ENCODE measurements at places on chromosomes 2 and 18.
A peak's percentile ranks its signal among the peaks of the same experiment; 100 is the strongest.

GRCh38 chr2:40915651-40916050 lies 463.8 kb upstream of the SLC8A1 start:
- DNase-seq = no peak

DNA sequence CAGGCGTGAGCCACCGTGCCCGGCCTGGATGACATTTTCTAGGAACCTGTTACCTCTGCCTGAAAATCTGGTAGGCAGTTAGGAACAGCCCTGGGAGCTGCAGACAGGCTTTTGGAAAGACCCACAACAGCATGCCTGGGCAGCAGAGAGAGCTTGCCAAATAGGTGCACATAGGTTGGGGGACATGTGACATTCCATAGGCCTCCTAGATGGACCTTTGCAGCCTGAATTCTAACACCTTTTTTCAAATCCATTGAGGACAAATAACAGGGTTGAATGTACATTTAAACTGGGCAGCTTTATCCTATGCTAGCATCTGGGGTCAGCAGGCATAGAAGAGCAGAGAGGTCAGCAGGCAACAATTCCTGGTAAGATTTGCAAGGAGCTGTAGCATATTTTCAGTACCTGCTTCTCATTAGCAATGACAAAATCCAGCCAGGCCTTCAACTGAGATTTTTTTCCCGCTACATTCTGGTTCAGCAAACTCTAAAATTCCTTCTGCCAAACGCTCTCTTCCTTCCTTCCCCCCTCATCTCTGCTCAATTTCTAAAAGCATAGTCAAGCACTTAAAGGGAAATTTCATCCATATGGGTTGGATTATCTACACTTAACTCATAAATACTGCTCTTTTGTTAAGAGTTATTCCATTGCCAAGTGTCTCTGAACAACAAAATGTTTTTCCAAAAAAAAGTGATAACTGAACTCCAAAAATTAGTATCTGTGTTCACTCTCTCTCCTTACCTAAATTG lies 75.2 kb downstream of the SOWAHC start:
- no peak for DNase-seq

GRCh38 chr2:236265675-236266074 lies 1.5 kb upstream of the ASB18 start:
- DNase-seq = no peak

- DNase-seq = peak; percentile 56
Measured at GRCh38 chr2:169877398-169877797, 50.1 kb downstream of the UBR3 start.

- DNase-seq = no peak
Measured at GRCh38 chr2:202215179-202215578, 23.2 kb downstream of the SUMO1 start.

GRCh38 chr18:34633368-34633767 lies 76.7 kb upstream of the DTNA start:
- no peak for DNase-seq

GRCh38 chr2:131127076-131127475 lies 21.9 kb downstream of the PLEKHB2 start:
- DNase-seq = no peak

DNA sequence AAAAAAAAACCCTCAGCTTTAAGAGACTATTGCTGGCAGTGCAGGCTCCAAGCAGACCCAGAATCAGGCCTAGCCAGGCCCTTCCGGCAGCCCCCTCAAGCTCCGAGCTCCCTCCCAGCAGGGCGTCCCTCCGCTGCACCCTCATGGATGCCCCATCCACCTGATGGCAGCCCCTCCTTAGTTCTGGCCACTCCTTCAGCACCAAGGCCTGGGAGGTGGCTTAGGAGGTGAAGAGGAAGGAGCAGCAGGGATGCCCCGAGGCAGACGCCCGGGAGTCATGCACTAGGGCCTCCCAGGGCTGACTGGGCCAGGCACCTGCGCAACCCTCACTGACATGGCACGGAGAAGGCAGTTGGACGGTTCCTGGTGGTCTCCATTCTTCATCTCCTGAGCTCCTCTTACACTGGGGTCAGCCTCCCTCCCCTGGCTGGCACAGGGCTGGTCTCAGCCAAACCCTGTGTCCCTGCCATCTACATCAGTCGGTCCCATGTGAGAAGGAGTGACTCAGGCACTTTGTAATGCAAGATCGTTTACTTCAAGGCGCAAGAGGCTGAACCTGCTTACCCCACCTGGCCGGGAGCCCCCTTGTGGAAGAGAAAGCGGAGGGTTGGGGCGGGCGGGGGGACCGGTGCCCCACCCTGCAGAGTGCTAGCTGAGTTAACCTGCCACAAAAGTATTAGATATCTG lies 53.5 kb upstream of the ID2 start:
- no peak for DNase-seq

DNA sequence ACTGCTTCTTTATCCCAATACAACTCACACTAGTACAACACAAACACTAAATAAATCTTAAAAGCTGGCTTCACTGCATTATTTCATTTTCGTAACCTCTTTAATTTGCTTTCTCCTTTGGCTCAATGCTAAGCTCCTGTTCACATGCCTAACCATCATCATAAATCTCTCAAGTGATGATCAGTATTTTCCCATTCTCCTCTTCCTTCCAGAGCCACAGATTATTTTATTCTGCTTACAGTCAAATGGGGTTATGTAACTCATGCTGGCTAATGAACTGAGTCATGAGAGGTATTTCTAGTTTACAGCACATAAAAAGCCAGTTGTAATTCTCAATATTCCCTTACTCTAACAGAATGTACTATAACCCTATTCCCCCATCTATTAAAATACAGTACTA lies 350.4 kb upstream of the ZC3H15 start:
- DNase-seq = no peak

DNA sequence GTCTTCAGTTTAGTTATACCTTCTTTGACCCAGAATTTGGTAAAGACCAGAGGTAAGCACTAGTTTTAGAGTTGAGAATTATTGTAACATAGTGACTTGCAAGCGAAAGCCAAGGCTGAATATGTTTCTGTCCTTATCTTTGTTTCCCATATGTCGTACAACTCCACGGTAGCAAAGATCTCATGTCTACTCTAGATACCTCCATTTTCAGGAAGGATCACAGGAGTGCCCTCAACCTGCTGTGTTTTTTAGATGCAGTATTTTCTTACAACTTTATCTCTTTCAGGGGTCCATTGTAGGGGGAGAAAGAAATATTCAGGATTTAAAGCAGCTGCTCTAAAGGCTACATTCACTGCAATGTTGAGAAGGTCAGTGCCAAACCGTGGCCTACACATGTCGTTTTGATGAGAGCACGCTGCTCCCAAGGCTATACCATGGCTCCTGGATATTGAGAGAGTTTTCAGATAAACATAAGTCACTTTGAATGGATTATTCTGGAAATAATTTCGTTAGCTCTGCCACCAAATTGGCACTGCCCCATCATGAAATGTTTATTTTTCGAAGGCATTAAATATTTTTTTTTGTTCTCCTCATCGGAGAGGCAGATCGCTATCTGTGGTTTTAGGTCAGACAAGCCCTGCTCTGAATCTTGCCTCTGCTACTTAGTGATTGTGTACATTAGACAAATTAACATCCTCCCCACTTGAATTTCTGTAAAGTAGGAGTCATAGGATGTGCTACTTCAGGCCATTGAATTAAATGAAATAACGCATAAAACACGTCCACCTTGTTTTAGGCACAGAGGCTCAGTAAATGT lies 2.1 kb downstream of the RHBDD1 start:
- peak; percentile 47 for DNase-seq

- no peak for DNase-seq
Measured at GRCh38 chr2:197626965-197627625, 48.3 kb downstream of the RFTN2 start.

DNA sequence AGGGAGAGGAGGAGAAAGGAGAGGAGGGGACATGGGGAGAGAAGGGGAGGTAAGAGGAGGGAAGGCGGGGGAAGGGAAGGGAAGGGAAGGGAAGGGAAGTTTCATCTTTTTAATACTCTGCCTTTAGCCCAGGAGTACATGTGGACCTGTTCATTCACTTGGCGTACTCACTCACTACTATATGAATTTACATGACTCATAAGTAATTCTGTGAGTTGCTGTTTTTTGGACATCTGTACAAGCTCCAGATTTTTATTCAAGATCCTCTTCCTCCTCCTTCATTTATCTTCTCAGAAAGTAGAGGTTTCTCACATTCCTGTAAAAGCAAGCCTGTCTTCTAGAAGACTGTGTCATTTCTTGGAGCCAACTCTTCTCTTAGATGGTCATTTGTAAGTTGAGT lies 84.6 kb downstream of the RDH14 start:
- DNase-seq = no peak

- no peak for DNase-seq
Measured at GRCh38 chr18:68865503-68865902, 67.6 kb downstream of the CCDC102B start.

- no peak for DNase-seq
Measured at GRCh38 chr18:80006724-80007123, 18.4 kb upstream of the TXNL4A start.

- DNase-seq = no peak
Measured at GRCh38 chr2:109482361-109482861, 131.4 kb downstream of the SEPTIN10 start.

- DNase-seq = no peak
Measured at GRCh38 chr18:62245177-62245576, 58.1 kb downstream of the RELCH start.

GRCh38 chr2:165691615-165692014 lies 102.4 kb downstream of the GALNT3 start:
- peak; percentile 35 for DNase-seq

DNA sequence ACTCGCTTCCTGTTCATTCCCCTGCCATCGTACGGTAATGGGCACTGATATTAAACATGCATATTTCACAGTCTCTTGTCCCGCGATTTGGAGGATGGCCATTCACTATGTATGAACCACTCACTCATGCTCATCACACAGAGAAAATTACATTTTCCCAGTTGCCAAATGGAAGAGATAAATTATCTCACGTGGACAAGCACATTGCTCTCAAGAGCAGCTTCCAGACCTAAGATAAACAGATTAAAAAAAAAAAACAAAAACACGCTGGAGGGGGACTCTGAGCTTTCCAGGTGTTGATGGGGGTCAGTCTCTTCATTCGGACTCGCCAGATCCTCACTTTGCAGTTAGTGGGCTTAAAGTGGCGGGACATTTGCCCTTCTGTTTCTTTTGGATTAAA lies 1.7 kb upstream of the MAPK4 start:
- DNase-seq = peak; percentile 20

DNA sequence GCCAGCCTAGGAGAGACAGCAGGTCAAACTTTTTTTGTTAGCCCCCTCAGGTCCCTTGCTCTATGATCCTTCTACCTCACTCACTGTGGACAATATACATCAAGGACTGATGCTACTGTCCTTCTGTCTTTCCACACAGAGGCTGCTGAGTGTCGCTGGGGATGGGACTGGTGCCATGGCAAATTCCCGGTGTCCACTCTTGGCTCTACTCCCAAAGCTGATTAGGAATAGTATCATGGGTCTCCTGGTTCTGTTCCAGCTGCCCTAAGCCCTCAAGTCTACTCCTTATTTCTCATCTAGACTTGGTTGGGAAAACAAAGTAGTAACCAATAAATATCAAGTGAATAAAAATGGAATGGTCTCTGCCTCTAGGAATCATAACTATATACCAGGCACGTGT lies 441.3 kb downstream of the TGIF1 start:
- DNase-seq = no peak

DNA sequence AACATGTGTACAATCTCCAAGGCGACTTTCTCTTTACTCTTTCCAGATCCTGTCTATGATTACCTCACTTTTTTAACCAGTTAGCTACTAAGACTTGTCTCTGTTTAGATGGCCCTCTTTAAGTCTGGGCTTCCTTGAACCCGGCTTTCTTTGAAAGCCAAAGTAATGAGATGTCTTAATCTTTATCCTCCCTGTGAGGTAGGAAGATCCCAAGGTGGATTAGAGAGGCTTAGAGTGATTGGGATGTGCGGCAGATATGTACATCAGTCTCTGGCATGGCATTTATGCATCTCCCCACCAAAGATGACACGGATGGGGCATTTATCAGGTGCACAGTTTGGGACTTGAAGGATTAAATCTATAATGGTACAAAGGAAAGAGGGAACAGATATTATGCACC lies 186.3 kb downstream of the FSHR start:
- DNase-seq = no peak

- DNase-seq = no peak
Measured at GRCh38 chr2:137826373-137827372, 137.6 kb upstream of the HNMT start.

DNA sequence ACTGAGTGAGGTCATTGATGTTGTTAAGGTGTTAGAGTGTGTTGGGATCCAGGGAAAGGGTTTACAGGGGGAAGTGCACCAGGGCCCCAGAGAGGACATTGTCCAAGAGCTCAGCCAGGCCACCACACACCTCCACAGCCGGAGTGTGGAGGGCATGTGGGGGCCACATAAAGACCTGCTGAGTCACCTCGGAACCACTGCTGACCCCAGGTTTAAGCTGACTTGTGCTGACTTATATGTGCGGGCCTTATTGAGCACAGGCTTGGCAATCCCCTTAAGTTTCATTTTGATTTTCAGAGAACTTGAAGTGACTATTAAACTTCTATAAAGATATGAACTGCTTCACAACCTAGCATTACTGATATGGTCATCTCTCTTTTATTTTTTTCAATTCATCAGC lies 166.2 kb upstream of the MAP3K20 start:
- no peak for DNase-seq

DNA sequence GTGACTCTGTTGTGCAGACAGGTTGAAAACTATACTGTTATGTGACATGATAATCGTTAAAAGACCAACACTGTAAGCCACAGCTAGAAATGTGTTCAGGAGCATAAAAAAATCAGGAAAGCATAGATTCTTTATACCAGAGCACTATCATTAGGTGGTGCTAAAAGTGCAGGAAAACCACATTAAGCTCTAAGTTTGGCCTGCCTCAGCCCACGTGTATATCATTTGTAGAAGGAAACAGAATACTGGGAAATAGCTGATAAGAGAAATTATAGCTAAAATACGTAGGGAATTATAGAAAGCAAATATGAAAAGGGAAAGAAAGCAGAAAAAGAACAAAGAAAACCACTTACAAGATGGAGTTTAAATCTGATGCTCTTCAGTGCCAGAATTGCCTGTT lies 26.5 kb upstream of the C2orf74 start:
- peak; percentile 71 for DNase-seq

GRCh38 chr2:39593439-39594393 lies 72.0 kb upstream of the TMEM178A start:
- DNase-seq = peak; percentile 50

DNA sequence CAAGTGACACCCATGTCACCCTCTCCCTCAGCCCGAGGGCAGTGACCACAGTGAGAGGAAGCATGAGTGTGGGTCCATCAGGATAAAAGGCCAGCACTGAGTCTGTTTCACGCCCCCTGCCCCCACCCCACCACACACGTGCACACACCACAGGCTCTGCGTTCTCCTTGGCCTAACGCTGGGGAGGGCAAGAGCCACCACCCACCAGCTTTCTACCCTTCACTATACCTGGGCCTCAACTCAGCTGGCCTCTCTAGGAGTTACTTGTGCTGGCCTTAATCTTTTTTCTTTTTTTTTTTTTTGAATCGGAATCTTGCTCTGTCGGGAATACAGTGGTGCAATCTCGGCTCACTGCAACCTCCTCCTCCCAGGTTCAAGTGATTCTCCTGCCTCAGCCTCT lies 140.5 kb downstream of the ZFP36L2 start:
- no peak for DNase-seq
